ENCODE measurements at places on chromosomes 11 and 22. TPM values are rescaled to one million over a fixed set of nuclear protein-coding genes. Genes with fewer than 3 reads are reported as not detected.
A peak's percentile ranks its signal among the peaks of the same experiment; 100 is the strongest.

DNA sequence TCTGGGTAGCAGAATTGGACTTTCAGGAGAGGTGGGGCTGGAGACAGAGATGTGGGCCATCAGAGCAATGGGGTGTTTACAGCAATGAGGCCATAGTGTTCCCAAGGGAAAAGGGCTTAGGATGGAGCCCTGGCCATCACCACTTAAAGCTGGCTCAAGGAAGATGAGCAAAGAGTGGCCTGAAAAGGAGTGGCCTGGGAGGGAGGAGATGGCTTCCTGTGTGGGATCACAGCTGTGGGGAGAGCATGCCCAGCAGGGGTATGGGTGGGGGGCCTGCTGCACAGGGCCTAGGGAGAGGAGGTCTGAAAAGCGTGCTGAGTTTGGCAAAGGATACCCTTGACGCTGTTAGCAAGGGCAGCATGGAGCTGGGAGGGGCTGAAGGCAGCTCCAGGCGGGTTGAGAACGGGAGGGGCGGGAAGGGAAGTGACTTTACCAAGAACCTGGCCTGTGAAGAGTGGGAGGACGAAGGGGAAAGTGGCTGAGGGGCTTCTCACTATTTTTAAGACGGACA is 13.9 kb downstream of the LRRC32 start:
- DNase-seq: peak; percentile 25

The MS4A6A gene
- total RNA-seq: not detected

The CHRNA10 gene
- 2.4 TPM for total RNA-seq

The GAL gene
- 65.2 TPM for total RNA-seq
